Hematopoietic multipotent progenitor cell treated with erythropoietin and hydrocortisone succinate and interleukin-3 and kit ligand, for 17 days (in vitro differentiated cells): ENCODE measurements at places on chromosomes 3 and 15.

DNA sequence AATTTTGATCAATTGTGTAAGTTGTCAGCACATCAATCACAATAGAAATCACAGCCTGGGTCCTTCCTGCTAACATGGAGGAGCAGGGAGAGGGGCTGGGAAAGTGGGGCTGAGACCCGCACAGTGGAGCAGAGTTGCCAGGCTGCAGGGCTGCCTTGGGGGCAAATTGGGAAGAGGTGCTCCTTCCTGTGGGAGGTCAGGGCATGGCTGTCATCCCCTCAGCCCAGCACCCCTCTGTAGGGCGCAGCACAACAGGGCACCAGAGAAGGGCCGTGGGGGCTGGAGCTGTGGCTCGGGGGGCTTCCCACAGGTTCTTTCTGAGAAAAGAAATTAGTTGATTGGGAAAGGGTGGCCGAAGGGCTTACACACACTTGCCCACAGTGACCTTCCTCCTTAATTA, 126.3 kb downstream of the NSMCE3 start:
- DNase-seq = no peak

DNA sequence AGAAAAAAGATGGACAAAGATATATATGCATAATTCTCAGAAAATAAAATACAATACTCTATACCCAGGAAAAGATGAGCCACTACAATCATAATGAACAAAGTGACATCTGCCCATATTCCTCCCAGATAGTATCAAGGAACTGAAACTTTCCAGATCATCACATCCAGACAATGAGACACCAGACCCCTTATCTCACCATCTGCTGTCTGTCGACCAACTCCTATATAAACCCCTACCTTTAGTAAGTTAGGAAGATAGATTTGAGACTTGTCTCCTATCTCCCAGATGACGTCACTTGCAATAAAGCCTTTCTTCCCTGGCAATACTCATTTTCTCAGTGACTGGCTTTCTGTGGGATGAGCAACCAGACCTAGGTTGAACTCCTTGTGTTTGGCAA, 1071.6 kb downstream of the PLOD2 start:
- DNase-seq = no peak

DNA sequence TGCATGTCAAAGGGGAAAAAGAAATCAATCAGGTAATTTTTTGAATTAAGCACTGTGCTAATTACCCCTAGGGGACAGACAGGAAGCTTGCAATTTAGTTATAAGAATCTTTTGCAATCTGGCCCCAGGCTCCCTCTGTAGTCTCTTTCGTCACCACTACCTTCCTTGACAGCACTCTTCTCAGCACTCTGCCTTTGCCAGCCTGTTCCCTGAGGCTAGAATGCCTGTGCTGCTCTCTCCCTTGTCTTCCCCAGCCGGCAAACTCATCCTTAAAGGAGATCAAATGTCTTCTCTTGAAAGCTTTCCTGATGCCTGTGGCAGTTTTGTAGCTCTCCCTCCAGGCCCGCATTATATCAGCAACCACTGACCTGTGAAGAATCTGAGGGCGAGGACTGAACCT, 32.4 kb upstream of the PRTG start:
- DNase-seq = no peak

DNA sequence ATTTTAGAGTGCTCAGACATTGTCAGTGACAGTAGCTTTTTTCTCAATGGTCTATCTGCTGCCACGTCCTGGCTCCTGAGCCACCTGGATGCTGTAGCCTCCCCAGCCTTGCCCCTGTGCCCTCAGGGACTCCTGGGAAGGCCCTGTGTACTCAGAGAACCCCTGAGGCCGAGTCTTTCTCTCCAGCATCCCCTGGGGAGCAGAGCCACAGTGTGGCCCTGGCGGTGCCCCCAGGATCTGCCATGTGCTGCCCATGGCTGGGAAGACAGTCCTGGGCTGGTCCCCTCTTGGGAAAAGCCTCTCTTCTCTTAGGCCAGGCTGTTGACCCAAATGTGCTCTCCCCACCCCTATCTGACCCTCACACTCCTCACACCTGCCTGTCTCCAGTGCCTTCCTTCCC, 5.0 kb downstream of the MYD88 start:
- no peak for DNase-seq

- no peak for DNase-seq
These were observed 21.6 kb downstream of the BUB1B start for GRCh38 chr15:40182358-40183029.

- DNase-seq = no peak
These were observed 446.8 kb downstream of the CHL1 start for GRCh38 chr3:643376-643775.
